ENCODE measurements at places on chromosomes 4 and X. TPM values are rescaled to one million over a fixed set of nuclear protein-coding genes. Genes with fewer than 3 reads are reported as not detected.

The GLUD2 gene
- 0.74 TPM for total RNA-seq

GRCh38 chr4:70449220-70449619 lies 22.8 kb upstream of the MUC7 start:
- H3K36me3 ChIP-seq = no peaks in the 10 kb centered on the region
- H3K4me1 ChIP-seq = no peaks in the 10 kb centered on the region
- no peak overlapping the region for H3K27ac ChIP-seq
- H3K4me3 ChIP-seq = no peak overlapping the region
- DNase-seq = no peak

GRCh38 chr4:128552586-128552907 lies 257.0 kb upstream of the JADE1 start:
- H3K36me3 ChIP-seq = no peaks in the 10 kb centered on the region
- peak overlapping the region; percentile 62 for H3K4me3 ChIP-seq
- DNase-seq = no peak
- H3K4me1 ChIP-seq = peaks cover 6% of the 10 kb centered on the region

- H3K4me3 ChIP-seq = no peak overlapping the region
- no peaks in the 10 kb centered on the region for H3K4me1 ChIP-seq
- no peaks in the 10 kb centered on the region for H3K27me3 ChIP-seq
- H3K36me3 ChIP-seq = no peaks in the 10 kb centered on the region
- no peak overlapping the region for H3K27ac ChIP-seq
Measured at GRCh38 chr4:147842573-147842972, 110.7 kb downstream of the ARHGAP10 start.

DNA sequence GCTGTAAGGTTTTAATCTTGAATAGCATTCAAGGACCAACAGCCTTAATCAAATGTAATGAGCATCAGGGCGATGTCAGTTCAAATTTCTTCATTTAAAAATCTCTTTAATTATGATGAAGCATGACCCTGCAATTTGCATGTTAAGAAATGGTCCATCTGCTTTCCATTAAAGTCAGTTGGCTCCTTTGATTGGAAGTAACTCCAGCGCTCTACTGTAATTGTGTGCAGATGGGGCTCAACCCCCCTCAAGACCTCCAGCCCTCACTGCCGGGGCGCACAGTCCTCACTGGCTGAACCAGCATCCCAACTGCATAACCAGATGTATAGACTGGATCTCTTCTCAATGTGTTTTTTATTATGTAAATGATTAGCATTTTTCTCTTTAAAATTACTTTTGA lies 126.9 kb downstream of the VCX3B start:
- H3K27me3 ChIP-seq = no peaks in the 10 kb centered on the region
- H3K36me3 ChIP-seq = no peaks in the 10 kb centered on the region
- H3K27ac ChIP-seq = no peak overlapping the region
- DNase-seq = no peak

Data from colonic mucosa (tissue), 4 donors.